ENCODE measurements at places on chromosomes 4 and X.

- no peak for DNase-seq
Measured at GRCh38 chrX:120468071-120468470, 1.0 kb downstream of the LAMP2 start.

DNA sequence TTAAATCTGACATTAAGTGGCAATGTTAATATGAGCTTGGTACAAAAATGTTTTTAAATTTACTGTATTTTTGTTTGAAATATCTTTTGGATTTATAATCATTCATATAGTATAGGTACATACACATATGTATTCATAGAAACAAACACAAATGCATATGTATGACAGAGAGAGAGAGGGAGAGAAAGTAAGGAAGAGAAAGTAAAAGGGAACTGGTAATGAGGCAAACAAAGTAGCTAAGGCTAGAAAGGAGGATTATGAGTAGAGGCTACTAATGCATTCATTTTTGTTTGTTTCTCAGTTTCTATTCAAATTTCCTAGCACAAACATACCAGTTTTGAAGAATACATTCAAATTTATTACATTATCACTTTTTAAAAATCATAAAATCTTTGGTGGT lies 132.4 kb downstream of the GLRA3 start:
- DNase-seq = no peak

- no peak for DNase-seq
Measured at GRCh38 chr4:104169437-104169836, 325.3 kb downstream of the CXXC4 start.

GRCh38 chrX:29952016-29952415 lies 263.3 kb upstream of the MAGEB2 start:
- no peak for DNase-seq

DNA sequence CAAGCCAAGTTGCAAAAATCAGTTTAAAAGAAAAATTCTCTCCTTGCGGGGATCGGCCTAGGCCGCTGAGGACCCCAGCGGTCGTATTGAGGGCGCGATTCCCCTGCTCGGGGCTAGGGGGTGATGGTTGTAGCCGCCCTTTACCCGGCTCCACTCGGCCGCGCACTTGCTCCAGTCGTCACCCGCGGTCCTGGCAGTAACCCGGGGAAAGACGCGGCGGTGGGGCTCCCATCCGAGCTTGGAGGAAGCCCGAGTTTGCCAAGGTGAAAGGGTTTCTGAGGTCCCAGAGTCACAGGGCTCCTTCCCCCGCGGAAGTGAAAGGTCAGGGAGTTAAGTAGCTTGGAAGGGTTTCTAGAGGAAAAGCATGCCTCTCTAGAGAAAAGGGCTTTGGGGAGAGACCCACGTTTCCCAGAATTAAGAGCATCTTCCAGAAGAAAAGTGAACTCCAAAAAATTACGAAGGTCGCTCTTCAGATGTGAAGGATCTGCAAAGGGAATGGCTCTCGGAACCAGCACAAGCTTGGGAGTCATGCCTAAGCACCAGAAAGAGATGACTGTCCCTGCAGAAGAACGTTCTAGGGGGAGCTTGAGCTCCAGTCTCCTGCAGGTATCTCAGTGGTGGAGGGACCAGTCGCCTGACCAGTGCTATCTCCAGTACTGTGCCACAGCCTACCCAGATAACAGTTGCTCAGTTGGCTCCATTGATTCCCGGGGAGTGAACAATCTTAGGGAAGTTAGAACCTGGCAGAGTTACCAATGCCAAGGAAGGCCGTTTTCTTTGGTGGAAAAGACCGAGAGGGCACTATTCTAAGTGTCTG lies 875 bp downstream of the LAP3 start:
- peak; percentile 15 for DNase-seq

DNA sequence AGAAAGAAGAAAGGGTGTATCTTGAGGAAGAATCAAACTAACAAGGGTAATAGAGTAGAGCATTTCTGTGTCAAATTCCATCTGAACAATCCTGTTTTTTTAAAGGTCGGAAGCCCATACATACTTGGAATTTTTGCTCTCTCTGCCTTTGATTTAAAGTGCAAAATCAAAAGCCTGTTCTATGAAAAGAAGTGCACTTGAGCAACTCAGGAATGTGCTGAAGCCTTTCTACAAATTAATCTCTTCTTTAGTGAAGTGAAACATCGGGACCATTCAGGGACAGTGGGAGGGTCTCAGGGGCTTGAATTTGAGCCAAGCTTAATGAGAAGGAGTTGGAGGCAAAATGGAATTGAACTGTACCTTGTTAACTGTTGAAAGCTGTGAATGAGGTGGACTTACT lies 1008.5 kb upstream of the LCORL start:
- DNase-seq = no peak

DNA sequence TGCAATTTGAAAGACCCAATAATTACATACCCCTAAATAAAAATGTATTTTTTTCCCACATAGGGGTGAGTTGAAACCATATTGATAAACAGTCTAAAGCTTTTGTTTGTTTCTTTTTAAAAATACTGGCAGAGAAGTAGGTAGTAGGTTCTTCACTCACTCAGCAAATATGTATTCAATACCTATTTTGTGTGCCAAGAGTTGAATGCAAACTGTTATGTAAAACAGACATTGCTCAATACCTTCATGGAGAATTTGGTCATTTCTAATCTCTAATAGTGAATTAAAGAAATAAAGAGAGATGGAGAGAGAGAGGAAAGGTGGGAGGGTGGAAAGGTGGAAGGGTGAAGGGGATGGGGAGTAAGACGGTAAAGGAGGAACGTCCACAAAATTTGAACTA lies 589.9 kb upstream of the GNPDA2 start:
- DNase-seq = no peak

DNA sequence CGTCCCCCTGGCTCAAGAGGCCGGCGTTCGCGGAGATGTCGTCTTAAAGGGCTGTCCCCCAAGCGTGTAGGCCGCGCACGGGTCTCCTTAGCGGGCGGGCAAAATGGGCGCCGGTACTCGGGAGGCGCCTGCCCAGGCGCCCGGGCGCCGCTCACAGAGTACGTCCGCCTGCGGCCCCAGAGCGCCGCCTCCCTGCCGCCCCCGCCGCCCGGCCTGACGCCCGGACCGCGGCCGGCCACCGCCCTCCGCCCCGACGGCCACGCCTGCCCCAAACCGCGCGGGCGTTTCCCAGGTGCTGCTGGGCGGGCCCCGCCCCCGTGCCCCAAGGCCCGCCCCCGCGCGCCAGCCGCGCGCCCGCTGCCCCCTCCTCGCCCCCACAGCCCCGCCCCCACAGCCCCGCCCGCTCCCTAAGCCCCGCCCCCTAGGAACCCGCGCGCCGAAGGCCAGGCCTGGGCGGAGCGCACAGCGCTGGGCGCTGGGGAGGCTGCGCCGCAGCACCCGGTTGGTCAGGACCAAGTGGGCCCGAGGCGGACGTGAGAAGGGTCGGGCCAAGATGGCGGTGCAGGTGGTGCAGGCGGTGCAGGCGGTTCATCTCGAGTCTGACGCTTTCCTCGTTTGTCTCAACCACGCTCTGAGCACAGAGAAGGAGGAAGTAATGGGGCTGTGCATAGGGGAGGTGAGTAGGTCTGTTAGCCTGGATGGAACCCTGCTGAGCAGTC lies at the start of the genes BRCC3, CMC4 and MTCP1:
Gene BRCC3 (plus strand): TSS at position 534 of the 719 bp plus-strand sequence. CDS start 20 bp downstream, at position 554.
Gene CMC4 (minus strand): TSS at position 162 of the 719 bp plus-strand sequence. CDS start 7,113 bp downstream, outside the sequence.
Gene MTCP1 (minus strand): TSS at position 162 of the 719 bp plus-strand sequence. CDS start 5,126 bp downstream, outside the sequence.
- DNase-seq = peak; percentile 53

- DNase-seq = no peak
Measured at GRCh38 chr4:127634181-127634580, 1.4 kb downstream of the INTU start.

DNA sequence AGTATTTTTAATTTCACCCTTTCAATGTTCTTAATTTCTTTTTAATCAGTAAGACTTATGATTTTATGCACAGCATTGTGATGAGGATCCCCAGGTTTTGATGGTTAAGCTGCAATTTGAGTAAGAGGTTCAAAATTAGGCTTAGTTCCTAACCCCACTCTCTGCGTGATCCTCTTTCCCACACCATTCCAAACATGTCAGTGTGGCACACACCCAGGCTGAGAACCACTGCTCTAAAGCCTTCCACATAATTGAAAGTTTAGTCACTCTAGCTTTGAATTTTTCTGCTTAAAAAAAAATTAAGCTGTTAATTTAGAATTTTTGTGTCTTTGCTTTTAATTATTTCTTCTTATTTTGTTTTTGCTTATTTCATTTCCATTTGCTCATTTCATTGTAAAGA lies 68.8 kb upstream of the SLC7A11 start:
- no peak for DNase-seq

DNA sequence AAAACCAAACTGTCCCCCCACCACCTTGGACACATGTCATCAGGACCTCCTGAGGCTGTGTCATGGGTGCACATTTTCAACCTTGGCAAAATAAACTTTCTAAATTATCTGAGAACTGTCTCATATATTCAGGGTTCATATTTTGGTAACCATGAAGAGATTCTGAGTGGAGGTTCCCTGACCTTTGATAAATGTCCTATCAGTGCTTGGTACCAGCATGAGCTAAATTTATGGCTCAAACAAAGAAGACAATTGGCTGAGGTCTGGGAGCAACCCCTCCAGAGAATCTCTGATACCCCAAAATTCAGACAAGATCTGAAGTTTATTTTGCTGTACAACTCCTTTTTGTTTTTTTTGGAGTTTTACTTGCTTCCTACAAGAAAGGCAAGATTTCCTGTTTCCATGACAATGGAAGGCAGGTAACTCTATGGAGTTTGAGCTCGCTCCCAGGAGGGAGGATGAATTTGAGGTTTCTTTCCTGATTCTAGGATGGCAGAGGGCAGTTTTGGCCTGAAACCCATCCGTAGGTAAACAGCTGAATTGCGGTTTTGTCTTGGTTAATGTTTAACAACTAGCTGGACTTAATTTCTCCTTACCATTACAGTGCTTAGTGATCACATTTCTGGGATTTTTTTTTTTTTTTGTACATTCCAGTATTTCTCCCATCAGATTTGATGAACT lies 14.5 kb downstream of the UGT2B15 start:
- DNase-seq = no peak

DNA sequence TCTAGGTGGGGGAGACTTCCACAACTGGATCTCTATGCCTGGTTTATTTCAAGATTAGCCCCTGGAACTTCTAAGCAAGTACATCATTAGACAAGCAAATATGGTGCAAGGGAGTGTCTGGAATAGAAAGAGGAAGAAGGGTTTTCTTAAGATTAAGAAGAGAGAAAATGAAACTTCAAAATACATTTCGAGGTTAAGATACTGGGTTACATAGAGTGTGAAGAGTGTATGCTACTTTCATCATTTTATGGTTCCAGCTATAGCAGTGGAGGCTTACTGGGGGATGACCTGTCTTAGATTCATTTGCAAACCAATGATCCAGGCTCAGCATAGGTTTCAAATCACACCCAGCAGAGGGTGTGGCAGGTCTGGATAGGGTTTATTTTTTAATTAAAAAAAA lies 144.4 kb upstream of the GATB start:
- no peak for DNase-seq

GRCh38 chr4:44701037-44701436 lies 22.8 kb downstream of the GUF1 start:
- no peak for DNase-seq

DNA sequence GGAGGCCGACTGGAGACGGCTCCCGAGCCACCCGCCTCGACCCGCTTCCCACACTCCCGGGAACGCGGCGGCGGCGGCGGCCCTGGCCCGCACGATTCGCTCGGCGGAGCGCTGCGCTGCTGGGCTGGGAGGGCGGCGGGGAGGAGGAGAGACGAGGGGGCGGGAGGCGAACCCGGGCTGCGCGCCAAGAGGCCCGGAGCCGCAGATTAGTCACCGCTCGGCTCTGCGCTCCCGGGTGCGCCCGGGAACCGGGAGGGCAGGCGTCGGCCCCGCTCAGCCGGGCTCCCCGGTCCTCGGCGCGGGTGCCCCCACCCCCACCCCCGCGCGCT lies 11.2 kb upstream of the BCOR start:
- no peak for DNase-seq

GRCh38 chr4:22703912-22704311 lies 11.2 kb downstream of the GBA3 start:
- DNase-seq = no peak

GRCh38 chrX:36573720-36574119 lies 434.4 kb upstream of the FAM47C start:
- DNase-seq = no peak

- DNase-seq = no peak
Measured at GRCh38 chr4:165403637-165404036, 24.8 kb downstream of the CPE start.

DNA sequence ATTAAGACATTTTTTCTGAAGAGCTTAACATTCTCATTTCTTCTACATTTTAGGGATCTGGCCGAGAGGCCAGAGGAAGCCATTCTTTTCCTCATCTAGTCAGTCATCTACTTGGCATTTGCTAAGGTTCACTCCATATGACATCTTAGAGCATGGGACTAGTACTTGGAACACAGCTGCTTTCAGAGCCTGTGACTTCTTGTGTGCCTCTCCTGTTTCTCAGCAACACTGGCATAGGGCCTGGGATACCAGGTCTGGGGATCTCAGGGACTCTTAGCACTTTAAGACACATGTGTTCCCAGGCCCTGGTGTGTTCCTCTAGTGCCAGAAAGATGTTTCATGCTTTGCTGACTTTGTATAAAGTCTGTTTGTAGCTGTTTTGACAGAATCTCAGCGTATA lies 7.3 kb downstream of the PLP1 start:
- DNase-seq = no peak

DNA sequence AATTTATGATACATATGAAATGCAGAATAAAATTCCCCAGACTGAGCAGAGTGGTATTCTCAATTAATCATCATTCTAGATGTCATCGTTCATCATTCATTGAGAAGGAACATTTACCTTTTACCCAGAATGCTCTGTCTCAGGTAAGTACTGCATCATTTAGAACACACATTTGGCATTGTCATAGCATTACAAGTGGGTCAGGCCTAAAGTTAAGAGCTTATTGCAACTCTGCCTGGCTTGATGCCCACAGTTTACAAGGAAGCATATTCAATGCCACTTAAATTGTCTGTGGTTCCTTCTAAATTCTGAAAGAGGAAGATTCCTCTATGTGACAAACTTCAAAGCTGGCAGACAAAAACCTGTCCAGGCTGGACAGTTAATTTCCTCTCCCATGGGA lies 87.3 kb downstream of the CAMK2D start:
- no peak for DNase-seq

GRCh38 chr4:123924536-123924935 lies 527.9 kb downstream of the SPRY1 start:
- no peak for DNase-seq

DNA sequence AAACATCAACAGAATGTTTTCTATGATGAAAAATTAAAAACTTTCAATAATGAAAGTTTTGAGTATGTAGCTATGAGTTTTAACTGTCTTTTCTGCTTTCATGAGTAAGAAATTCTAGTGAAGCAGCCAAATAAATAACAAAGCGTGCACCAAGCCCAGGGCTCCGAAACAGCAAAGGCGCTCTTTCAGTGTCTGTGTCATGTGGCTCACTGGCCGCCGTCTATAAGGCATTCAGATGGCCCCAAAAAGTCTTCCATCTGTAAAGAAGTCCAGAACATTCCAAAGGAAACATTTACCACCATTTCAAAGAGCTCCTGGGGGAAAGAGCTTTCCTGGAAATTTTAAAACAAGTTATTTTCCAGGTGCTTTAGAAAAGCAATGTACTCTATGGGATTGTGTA lies 139.9 kb downstream of the AFAP1 start:
- DNase-seq = no peak

DNA sequence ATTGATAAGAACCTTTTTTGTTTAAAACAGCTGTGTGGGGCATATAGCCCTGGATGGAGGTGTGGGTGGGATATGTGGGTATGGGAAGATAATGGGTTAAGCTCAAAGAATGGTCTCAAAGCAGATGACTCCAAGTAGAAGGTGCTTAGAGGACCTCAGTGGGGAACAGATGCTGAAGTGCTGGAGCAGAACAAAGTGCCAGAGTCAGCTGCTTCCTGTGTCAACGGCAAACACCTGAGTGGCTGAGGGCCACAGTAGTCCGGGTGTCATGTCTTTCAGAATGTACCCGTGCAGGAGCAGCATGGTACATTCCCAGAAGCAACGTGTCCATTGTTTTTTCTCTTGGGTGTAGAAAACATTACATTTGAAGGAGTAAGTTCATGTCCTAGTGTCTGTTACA lies 210.6 kb downstream of the CCNG2 start:
- DNase-seq = no peak

Measured in stimulated activated CD4-positive, alpha-beta T cell treated with anti-CD3 and anti-CD28 coated beads, Interleukin-12 subunit alpha, Interleukin-12 subunit beta, amount 100 ng/mL, for 48 hours (primary cell).